ENCODE measurements at places on chromosomes 3 and 15.

- DNase-seq: no peak
Observed at GRCh38 chr15:86036243-86036642, 43.4 kb upstream of the AGBL1 start.

DNA sequence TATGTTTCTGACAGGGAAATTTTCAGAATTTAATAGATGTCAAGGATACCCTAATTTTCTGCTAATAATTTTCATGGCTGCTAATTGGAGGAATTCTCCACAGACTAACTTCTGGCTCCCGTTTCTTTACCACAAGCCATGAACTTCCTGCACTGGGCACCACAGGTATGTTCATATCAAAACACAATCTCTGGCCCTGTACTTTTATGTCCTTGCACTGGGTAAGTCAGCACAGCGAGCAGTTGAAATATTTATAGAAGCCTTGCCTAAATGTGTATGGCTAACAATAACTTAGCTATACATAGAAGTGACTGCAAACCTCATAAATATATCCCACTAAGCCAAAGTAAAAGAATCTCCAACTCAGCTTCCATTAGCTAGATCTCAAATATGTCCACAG is 246.9 kb downstream of the ZIC1 start:
- DNase-seq: no peak

GRCh38 chr3:130048726-130049125 is 32.9 kb upstream of the ALG1L2 start:
- DNase-seq: no peak

- no peak for DNase-seq
Observed at GRCh38 chr3:136949708-136950107, 8.1 kb upstream of the IL20RB start.

Data from stimulated activated CD4-positive, alpha-beta T cell treated with anti-CD3 and anti-CD28 coated beads, Interleukin-1b, Interleukin-23, amount 100 ng/mL, for 4 hours (primary cell).